ENCODE measurements at places on chromosomes 13 and 19.
A peak's percentile ranks its signal among the peaks of the same experiment; 100 is the strongest.

- DNase-seq: no peak
Measured at GRCh38 chr13:21095311-21095710, 33.9 kb upstream of the LATS2 start.

- no peak for DNase-seq
Measured at GRCh38 chr13:73242515-73243015, 183.8 kb downstream of the KLF5 start.

GRCh38 chr13:46648166-46648607, 95.2 kb downstream of the LRCH1 start:
- DNase-seq: peak; percentile 27

DNA sequence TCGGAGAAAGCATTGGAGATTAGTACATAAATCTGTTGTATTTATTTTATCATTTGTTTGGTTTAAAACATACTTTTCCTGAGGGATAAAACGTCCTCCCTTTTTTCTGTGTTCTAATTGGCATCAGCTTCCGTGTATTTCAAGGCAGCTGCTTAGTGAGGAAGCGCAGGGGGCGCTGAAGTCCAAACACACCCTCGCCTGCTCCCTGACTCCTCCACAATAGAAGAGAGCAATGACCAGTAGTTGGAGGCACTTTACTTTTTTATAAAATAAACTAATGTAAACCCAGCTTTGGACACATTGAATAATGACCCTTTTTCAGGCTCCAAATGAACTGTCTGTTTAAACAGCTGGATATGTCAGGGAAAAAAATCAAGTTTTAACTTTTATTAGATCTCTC, 79.9 kb downstream of the RNASEH2B start:
- no peak for DNase-seq

GRCh38 chr13:51912511-51913225, 50.9 kb downstream of the CCDC70 start:
- peak; percentile 41 for DNase-seq

GRCh38 chr13:101795025-101795424, 342.6 kb downstream of the ITGBL1 start:
- no peak for DNase-seq

DNA sequence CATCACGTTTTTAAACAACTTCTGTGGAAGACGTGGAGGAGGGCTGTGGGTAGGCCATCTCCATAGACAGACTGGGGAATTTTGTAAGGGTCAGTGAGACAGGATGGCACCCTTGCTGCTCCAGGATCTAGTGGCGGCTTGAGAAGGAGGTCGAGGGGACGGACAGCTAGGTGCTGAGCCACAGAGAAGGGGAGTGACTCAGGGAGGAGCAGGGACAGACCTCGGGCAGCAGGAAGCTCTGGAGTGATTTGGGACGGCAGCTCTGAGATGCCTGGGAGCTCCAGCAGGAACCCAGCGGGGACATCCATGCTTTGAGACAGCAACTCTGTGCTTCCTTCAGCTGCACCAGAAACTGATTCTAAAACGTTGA, 169.1 kb upstream of the SOX1 start:
- no peak for DNase-seq

- no peak for DNase-seq
Measured at GRCh38 chr13:62879071-62879470, 1463.4 kb upstream of the PCDH20 start.

DNA sequence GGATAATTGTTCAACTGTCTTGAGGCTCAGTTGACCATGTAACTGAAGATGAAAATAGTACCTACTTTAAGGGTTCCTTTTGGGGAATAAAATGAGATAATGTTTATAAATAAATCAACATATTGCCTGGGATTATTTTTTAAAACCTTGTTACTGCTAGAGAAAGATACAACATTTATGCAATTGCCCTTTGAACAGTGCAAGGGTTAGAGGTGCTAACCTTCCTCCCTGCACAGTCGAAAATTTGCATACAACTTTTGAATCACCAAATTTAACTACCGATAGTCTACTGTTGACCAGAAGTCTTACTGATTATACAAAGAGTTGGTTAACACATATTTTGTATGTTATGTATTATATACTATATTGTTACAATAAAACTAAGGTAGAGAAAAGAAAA, 750.0 kb downstream of the EFNB2 start:
- DNase-seq: no peak

GRCh38 chr13:46100191-46100815, 4.5 kb downstream of the CPB2 start:
- peak; percentile 39 for DNase-seq

DNA sequence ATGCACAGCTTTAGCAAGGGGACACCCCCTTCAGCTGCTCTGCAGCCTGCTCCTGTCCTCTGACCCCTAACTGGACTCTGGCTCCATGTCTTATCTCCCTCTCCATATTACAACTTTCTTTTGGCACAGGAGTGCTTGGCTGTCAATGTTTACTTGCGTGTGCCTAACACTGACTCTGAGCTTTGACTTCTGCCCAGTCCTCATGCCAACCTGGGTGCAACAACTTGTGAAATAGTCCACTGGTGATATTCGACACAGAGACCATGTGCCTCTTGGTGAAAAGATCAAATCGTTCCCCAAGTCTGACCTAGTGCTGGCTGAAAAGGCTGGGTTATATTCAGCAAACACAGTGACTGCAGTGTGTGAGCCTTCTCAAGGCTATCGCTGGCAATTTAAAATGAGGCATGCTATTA, 34.1 kb upstream of the KLF12 start:
- no peak for DNase-seq

GRCh38 chr13:63636316-63636993, 2220.8 kb upstream of the PCDH20 start:
- peak; percentile 40 for DNase-seq

DNA sequence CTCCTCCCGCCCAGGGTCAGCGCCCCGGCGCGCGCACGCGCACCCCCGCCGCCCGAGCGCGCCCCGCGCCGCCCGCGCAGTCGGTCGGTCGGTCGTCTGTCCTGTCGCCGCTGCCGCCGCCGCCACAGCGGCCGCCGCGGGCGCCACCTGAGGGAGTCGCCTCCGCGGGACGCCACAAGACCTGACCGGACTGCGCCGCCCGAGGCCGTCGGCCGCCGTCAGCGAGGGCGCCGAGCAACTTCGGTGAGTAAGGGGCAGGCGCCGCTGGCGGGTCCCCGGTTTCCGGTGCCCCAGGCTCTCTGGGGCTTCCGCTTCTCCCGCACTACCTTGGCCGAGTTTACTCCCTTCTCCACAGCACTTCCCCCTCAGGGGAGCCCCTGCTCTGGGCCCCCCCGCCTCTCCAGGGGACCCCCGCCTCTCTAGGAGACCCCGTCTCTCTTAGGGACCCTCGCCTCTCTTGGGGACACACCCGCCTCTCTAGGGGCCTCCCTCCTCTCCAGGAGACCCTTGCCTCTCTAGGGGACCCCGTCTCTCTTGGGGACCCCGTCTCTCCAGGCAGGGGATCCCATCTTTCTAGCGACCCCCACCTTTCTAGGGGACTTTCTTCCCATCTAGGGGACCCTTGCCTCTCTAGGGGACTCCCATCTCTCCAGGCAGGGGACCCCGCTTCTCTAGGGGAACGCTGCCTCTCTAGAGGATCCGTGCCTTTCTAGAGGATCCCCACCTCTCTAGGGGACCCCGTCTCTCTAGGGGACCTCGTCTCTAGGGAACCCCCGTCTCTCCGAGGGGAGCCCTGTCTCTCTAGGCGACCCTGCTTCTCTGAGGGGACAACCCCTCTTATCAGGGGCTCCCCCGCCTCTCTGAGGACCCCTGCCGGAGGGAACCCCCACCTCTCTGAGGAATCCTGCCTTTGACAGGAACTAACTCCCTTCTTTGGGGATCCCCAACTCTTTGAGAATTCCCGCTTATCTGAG, 19.3 kb upstream of the GATAD2A start:
- DNase-seq: peak; percentile 43

- DNase-seq: no peak
Measured at GRCh38 chr19:6259312-6259861, 20.4 kb downstream of the MLLT1 start.

DNA sequence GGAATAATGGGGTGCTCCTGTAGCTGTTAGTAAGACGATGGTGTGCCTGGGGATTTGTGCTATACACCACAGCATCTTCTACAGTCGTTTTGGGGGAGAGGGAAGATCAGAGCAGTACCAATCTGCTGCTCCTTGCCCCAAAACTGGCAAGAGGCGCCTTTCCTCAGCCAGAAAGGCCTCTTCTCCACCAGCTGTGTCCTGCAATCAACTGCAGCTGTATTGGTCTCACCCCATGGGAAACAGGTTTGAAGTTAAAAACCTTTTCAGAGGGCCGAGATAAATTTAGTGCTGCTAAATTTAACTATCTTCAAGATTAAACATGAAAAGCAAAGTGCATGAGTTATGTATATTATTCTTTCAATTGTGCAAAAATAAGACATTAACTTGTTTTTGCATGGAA, 1.2 kb upstream of the RNASEH2B start:
- DNase-seq: no peak

- no peak for DNase-seq
Measured at GRCh38 chr13:88051746-88052482, 380.7 kb downstream of the SLITRK5 start.

DNA sequence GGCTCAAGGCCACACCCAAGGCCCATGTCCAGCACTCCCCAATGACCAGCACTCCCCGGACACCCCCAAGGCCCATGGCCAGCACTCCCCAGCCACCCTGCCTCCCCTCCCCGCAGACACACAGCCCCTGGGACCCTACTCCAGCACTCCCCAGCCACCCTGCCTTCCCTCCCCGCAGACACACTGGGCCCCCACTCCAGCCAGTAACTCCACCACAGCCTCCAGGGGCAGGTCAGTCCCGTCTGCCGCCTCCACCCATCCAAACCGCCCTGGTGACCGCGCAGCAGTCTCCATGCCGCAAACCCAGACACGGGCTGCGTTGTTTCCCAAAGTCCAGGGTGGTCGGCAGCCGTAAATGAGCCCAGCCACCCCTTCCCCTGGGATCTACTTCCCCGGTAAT, 70.7 kb downstream of the SPACA7 start:
- no peak for DNase-seq

DNA sequence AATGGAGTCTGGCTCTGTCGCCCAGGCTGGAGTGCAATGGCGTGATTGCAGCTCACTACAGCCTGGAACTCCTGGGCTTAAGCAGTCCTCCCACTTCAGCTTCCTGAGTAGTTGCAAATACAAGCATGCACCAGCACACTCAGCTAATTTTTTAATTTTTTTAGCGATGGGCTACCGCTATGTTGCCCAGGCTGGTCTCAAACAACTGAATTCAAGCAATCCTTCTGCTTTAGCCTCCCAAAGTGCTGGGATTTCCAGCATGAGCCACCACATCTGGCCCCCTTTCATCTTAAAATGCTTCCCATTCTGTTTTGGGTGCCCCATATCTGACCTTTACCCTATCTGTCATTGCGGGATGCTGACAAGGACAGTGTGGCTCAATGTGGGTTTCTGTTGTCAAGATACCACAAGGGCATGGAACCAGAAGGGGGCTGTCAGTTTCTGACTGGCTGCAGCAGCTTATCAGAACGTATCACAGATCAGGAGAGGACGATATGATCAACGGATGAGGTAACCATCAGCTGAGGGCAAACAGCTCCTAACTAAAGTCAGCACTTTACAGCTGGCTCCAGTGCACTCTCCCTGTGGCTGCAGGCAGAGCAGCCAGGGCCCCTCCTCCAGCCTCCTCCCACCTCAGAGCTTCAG, 32.4 kb downstream of the GPR42 start:
- no peak for DNase-seq

GRCh38 chr13:103395139-103395538, 328.9 kb upstream of the SLC10A2 start:
- DNase-seq: no peak

DNA sequence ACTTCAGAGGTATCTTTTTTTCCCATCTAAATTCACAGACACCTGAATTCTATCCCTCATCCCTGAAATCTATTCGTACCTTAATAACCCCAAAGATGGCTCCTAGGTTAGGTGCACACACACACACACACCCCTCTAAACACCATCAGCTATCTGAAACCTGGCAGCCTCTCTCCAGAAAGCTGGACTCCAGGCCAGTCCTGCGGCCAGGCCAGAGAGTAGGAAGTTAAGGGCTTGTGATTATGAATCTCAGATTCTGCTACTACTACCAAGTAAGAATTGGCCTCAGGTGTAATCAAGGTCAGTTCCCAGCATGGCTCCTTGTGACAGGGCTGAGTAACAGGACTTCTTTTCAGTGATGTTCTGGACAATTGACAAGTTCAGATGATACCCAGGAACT, 244.2 kb upstream of the SERP2 start:
- DNase-seq: no peak

DNA sequence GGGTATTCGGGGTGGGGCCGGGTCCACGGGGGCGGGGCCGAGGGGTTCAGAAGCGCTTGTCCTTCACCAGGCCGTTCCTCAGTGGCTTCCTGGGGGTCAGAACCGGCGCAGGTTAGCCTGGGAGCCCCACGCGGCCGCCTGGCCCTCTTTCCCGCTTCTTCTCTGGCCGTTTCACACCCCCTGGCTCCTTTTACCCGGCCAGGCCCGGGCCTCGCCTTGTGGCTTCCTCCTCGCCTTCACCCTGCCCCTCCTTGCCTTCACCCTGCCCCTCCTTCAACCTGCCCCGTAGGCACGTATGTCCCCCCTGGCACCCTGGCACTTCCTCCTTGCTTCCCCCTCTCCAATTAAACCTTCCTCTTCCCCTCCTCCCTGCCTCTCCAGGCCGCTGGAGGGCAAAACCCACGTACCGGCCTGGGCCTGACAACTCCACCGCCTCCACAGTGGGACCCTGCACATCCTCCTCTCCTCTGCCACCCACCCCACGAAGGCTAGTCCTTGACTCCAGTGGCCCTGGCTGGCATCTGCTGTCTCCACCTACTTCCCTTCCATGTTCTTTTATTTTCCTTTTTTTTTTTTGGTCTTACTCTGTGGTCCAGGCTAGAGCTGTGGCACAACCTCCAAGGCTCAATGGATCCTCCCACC, 25.3 kb downstream of the CERS1 start:
- DNase-seq: no peak

- DNase-seq: no peak
Measured at GRCh38 chr13:94333131-94333820, 146.2 kb downstream of the DCT start.

DNA sequence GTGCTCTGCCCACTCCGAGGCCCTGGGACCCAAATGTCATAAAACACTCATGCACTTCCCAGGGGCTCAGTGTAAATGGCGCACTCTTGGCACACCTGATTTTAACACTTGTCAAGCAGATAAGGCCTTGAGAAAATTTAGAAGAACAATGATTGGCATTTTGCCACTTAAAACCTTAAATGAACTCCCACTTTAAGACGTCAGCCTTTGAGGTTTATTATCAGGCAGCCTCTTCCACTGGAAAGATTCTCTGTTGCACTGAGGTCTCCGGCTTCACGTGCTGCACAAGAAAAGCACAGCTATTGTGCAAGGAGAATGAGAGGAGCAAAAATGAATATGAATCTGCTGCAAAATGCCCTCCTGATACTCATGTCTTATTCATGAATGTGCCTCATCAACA, 38.5 kb upstream of the ATP11A start:
- DNase-seq: no peak
